ENCODE measurements at places on chromosomes 16 and 17. TPM values are rescaled to one million over a fixed set of nuclear protein-coding genes. Genes with fewer than 3 reads are reported as not detected.

DNA sequence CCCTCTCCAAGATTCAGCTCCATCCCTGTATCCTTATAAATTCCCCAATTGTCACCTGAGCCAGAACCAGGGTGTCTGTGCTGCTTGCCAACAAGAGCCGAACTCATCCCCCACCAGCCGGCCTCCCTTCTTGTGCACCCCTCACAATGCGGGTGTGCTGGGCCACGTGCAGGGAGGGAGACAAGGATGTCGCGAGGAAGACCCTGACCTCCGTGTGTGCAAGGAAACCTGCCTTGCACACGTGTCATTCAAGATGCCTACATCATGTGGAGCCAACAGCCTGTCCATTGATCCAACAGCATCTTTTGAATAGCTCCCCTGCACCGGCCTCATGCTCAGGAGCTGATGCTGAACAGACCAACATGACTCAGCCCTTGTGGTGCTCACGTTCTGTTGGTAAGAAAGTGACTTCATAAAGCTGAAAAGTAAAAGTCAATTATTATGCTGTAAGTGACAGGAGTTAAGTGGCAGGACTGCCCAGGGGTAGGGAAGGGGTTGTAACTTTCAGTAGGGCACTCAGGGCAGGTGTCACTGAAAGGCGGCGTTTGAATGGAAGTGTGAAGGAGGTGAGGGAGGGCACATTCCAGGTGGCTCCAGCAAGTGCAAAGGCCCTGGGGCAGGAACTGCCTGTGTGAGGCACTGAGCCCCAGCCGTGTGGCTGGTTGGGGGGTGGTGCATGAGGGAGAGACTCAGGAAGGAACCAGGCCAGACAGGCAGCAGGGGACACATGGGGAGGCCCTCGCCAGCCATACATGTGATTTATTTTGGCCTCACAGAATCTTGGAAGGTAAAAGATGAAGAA is 302.2 kb downstream of the FOXL1 start:
- DNase-seq = no peak

DNA sequence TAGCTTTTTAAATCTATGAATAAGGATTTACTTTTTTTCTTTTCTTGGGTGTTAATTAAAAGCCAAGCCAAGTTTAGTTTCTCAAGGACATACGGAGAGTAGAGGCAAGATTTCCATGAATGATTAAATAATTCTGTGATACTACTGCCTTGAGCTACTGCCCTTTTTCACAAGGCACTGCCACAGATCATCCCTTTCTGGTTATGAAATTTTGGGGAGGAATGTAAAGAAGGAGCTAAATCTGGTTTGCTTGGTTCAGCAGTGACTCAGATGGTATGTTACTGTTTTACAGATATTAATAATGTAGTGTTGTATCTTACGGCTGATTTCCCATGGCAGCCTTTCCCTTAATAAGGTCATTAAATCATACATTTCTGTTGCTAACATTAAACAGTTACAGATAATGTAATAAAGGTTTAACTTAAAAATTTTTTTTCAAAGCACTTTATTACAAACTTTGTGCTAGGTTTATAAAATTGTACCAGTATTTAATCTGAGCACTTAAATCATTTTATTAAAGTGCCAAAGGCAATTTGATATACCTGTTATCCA is 2.6 kb downstream of the WSB1 start:
- DNase-seq = no peak

DNA sequence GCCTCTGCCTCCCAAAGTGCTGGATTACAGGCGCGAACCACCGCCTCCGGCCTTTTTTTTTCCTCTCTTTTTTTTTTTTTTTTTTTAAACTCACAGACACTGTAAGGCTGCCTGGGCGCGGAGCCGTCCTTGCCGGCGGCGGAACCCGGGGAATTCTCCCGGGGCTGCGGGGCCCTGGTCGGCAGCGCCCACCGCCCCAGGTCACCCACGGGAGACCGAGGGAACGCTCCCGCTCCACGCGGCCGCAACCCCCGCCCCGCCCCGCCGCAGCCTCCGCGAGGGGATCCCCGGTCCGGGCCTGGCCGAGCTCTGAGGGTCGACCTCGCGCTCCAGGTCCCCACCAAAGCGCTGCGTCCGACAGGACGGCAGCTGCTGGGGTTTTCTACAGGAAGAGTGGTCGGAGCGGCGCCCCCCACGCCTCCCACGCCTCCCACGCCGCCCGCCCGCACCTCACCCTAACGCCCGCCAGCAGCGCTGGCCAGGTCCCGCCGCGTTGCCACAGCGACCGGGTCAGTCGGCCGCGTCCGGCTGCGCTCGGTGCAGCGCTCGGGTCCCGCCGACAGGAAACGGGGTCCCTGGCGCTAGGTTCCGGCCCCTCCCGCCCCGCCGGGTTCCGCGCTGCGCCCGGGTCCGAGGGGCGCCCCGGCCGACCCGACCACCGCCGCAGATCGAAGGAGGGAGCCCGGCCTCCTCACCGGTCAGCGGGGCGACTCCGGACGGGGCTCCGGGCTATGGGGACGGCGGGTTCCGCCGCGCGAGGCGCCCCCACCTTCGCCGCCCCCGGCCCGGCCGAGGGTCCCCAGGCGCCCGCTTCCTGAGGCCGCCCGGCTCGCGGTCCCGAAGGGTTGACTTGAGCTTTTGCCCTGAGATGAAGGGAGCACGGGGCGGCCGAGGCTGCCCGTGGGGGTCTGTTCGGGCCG is at the start of gene CCDC57:
Gene CCDC57, minus strand, starts transcription at position 512 of the 920 bp plus-strand sequence. CDS start 10,898 bp downstream, outside the sequence.
- peak; percentile 78 for DNase-seq

DNA sequence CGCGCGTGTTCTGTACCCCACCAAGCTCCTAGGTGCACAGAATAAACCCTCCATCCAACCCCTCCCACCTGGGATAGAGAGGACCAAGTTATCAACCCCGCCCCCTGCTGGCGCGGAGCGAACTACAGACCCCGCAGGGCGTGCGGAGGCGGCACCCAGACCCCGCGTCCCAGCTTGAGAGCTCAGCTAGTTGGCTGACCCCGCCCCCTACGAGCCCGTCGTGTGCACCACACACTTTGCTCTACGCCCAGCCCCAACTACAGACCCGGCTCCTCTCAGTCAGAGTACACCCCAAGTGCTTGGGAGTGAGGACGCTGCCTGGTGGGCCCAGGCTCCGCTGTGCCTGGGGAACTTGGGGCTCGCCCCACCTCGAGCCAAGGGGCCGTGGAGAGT is 1.5 kb downstream of the GRIN2A start:
- peak; percentile 20 for DNase-seq

- DNase-seq = no peak
Observed at GRCh38 chr17:9177212-9177611, 155.9 kb downstream of the NTN1 start.

TMC5 gene
- total RNA-seq = 113 TPM

SDR42E2 gene
- not detected for total RNA-seq

PRR15L gene
- 223 TPM for total RNA-seq

ARL5C gene
- not detected for total RNA-seq

TBX2 gene
- 5.0 TPM for total RNA-seq

CFAP20 gene
- 32.1 TPM for total RNA-seq

GDPD1 gene
- total RNA-seq = 5.0 TPM

Data from colonic mucosa (tissue), 4 donors.